ENCODE measurements at places on chromosomes 6 and 20.

- DNase-seq: peak; percentile 14
Observed at GRCh38 chr6:129672341-129672682, 37.7 kb downstream of the ARHGAP18 start.

GRCh38 chr6:100155141-100155540, 161.1 kb upstream of the MCHR2 start:
- DNase-seq: no peak

- DNase-seq: no peak
Observed at GRCh38 chr20:51310216-51310615, 232.3 kb downstream of the NFATC2 start.

DNA sequence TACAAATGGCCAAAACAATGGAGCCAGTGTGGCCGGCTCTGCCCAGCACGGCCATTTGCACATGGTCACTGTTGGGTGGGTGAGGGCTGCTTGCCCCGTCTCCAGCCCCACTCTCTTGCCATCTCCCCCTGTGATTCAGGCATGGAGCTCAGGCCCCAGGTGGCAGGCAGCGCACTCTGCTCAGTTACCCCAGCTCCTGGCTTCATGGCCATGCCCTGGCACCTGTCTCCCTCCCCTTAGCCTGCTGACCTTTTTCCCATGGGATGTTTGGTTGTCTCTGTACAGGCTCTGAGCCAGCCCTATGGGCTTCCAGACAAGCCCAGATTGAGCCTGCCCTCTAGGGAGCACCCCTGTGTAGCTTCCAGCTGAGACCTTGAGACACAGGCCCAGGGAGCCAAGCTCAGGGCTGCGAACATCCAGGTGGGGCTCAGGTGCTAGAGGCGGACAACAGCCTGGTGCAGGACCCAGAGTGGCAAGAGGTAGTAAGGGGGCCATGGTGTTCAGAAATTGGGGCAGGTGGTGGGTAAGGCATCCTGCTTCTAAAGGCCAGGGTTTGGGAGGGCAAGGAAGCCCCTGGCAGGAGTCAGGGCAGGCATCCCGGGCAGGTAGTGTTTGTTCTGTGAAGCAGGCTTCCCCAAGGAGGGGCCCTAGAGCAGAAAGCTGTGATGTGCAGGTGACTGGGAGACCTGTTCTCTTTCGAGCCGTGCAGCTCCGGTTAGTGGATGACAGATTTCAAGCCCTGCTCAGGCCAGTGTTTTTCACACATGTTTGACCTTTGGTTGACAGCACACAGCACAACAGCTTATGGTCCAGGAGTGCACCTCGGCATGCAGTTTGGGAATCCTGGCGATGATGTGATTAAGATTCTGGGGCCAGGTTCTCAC, 17.7 kb downstream of the SYNJ2 start:
- peak; percentile 41 for DNase-seq

GRCh38 chr6:119333707-119334295, 15.8 kb downstream of the MAN1A1 start:
- no peak for DNase-seq

DNA sequence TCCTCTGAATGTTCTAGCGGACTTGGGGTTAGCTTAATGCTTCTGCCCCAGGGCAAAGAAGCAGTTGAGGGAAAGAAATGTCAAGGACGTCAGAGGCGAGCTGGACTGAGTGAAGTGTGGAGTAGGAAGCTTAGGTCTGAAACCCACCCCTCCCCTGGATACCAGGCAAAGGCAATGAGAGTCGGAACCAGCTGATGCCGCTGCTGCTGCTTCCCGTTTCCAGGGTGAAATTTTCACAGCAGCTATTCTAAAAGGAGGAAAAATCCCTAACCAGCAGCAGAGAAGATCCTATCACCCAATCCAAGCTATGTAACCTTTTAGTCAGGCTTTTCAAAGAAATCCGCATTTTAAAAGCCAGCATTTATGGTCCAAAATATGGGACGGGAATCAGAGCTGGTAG, 564.3 kb downstream of the LMBRD1 start:
- DNase-seq: no peak

DNA sequence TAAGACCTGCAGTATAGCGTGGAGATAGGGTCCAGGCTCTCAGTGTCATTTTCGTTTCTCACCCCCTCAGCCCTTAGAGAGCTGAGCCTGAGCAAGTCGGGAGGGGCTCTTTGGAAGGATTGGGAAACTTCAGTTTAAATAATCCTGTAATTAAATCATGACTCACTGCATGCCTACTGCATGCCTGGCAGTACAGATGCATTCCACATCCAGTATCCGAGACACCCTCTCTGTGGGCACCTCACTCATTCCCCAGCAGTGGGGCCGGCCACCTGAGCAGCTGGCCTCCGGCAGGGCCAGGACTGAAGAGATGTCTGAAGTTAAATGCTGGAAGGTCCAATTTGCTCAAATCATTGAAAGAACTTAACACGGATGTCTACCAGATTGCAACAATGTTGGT, 316.6 kb downstream of the THBS2 start:
- no peak for DNase-seq

DNA sequence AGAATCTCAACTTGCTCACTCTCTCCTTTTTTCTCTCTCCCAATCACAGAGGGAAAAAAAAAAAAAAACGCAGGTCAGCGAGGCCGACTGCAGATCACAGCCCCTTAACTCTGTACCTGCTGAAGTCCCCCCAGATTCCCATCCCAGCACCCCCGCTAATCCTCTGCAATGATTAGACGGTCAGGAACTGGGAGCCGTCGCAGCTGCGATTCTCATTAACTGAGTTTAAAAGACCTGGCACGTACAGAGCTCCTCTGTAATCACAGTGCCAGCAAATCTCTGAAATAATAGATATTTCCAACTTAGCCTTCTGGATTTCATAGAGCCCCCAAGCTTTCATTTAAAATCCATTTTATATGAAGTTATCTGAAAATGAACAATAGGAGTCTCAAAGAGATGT, 84.4 kb downstream of the ANKRD60 start:
- peak; percentile 60 for DNase-seq

- peak; percentile 82 for DNase-seq
Observed at GRCh38 chr6:36927691-36928546, 26.6 kb upstream of the PI16 start.

GRCh38 chr6:88761237-88762031, 202.0 kb downstream of the RNGTT start:
- DNase-seq: no peak

GRCh38 chr6:158849899-158850806, 31.0 kb upstream of the EZR start:
- DNase-seq: peak; percentile 68

DNA sequence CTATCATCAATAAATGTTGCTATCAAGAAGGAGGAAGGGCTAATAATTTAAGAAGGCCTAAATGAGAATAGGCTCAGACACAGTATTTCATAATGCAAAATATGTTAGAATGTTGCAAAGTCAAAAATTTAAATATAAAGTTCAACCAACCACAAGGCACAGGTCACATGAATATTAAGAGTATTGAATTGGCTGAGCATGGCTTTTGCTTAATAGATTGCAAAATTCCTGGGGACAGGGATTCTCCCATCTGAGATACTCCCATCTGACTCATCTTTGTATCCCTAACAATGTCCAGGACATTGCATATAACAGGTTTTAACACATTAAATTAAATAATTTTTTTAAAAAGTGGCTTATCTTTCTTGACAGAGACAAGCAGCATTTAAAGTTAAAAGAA, 32.9 kb upstream of the UTRN start:
- DNase-seq: no peak

DNA sequence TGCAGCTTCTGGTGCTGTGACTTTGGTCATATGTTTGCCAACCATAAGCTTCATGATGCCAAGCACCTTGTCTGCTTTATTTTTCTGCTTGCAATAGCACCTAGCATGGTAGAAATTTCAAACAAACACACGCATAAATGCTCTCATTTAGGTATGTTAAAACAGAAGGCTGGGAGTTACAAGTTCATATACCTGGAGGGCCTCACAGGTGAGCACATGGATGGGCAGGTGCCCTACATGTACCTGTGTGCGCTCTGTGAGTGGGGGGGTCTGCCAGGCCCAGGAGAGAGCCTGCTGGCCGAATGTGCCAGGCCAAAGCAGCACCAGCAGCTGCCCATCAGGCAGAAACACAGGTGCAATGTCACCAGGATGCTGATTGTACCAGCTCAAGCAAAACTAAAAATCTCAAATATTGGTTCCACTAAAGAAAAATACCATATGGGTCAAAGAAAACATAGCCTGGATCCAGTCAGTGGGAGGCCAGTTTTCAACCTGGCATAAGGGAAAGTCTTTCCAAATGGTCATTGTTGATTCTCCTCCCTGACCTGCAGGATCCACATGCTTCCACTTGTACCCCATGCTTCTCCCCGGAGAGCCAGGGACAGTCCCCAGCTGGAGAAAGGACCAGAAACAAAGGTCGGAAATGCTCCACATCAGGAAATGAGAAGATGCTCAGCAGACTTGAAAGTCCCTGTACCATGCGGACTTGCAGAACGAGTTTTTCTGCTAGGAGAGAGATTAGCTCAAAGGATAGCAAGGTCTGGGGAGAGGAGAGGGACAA, 7.2 kb upstream of the PFDN4 start:
- no peak for DNase-seq

DNA sequence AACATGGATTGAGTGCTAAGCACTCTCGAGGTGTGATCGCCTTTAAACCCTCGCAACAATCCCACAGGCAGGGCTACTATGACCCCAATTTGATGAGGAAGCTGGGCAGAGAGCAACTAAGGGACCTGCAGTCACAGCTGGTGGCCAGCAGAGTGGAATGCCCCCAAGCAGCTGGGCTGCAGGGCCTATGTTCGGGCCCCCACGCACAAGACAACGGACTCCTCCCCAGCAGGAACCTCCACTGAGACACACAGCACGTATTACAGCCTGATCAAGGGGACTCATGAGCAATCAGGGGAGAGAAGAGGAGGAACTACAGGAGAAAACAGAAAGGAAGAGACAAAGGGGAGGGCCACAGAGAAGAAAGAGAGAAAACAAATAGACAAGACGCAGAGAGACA, 21.7 kb downstream of the CST7 start:
- no peak for DNase-seq

- DNase-seq: peak; percentile 97
Observed at GRCh38 chr6:21873562-21873961, 280.0 kb downstream of the SOX4 start.

DNA sequence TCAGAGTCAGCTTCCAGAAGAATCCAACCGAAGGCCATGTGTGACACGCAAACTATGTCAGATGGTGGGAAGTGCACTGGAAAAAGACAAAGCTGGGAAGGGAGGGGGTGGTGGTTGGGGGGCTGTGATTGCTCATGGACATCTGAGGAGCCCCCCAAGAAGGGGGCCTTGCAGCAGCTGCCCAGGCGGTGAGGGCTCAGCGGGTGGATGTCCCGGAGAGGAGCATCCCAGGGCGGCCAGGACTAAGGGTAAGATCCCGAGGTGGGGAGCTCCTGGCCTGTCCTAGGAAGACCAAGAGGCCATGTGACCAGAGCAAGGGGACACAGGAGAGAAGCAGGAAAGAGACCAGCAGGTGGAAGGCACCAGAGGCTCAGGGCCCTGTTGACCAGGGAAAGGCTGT, 299.5 kb downstream of the PREX1 start:
- DNase-seq: no peak

DNA sequence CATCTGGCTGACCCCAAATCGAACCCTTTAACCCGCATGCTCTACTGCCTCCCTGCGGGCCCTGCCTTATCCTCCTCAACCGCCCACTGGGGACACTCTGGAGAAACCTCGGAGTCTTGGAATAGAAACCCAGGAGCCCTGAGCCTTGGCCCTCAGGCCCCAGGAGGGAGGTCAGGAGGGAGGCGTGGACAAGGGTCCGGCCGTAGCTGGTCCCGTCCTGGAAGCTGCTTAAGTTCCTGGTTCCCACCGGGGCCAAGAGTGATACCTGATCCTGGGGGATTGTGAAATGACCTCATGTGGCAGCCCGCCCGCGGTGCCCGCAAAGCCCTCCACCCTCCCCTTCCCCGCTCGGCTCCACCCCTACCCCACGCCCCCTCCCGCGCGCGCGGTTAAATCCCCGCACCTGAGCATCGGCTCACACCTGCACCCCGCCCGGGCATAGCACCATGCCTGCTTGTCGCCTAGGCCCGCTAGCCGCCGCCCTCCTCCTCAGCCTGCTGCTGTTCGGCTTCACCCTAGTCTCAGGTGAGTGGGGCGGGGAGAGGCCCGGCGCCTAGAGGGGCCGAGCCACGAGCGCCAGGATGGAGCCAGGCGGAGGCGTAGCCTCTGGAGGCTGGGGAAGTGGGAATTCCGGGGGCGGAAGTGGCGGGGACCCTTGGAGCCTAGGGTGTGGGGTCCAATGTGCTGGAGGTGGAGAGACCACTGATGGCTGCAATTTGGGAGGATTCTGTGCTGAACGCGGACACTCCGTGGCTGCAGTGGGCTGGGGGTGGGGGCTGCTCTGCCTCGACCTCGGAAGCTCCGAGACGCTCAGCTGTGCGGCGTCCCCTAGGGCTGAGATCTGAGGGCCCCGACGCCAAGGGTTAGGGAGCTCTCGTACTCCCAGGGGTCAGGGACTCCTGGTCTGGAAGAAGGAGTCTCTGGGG, at the start of gene WFDC2:
Gene WFDC2, plus strand, starts transcription at position 418 of the 926 bp plus-strand sequence. Its CDS starts 29 bp downstream, at position 447.
- DNase-seq: no peak

DNA sequence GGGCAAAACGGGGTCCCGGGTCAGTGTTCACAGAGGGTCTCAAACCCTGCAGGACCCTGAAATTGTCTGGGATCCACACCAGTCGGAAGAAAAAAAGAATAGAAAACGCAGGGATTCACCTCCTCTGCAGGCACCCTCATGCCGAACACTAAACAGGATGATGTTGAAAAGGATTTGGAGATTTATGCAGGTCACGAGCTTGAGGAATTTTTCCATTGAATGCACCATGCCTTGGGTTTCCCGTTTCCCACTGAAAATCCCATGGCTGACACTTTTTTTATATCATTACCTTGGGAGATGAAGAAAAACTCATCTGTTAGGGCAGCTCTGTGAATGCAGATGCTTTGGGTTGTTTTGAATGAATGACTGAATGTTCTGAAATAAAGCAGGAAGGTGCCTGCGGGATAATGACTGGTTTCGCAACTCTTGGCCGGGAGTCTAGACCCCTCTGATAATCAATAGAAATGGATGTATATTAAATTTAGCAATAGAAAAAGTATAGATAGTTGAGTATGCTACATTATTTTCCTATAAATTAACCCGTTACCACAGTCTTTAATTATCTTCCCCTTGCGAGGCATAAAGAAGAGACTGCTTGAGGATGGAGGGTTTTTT, 147.5 kb upstream of the AFDN start:
- DNase-seq: no peak

- no peak for DNase-seq
Observed at GRCh38 chr20:62716198-62716940, 7.7 kb downstream of the NTSR1 start.

GRCh38 chr6:8017705-8018104, 46.5 kb downstream of the BLOC1S5 start:
- DNase-seq: no peak

DNA sequence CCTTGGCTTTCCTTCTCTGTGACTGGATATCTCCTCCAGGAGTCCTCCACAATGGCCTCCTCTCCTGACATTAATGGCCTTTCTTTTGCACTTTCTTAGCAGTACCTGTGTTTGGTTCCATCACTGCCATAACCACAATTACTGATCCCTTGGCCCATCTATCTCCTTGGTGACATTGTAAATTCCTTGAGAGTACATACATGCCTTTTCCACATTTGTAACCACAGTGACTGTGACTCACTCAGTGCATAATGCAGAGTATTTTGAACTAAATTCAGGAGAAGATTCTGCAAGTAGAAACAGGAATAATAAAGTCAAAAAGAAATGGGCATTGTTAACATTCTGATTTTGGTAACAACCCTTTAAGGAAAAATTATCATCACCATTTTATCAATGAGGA, 197.2 kb upstream of the SOX4 start:
- no peak for DNase-seq

Data from muscle of leg (tissue), 16 donors.